ENCODE measurements at places on chromosomes 13 and 19.

- no peak for DNase-seq
These were observed 2.1 kb downstream of the POU4F1 start for GRCh38 chr13:78601124-78601873.

DNA sequence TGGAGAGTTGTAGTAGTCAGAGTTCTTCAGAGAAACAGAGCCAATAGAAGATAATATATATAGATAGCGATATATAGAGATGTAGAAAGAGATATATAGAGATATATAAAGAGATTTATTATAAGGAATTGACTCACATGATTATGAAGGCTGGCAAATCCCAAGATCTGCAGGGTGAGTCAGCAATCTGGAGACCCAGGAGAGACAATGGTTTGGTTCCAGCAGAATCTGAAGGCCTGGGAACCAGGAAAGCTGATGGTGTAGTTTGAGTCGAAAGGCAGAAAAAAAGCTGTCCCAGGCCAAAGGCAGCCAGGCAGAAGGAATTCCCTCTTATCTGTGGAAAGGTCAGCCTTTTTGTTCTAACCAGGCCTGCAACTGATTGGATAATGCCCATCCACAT lies 194.1 kb downstream of the NUFIP1 start:
- no peak for DNase-seq

- no peak for DNase-seq
These were observed 60.1 kb downstream of the PEPD start for GRCh38 chr19:33461256-33462111.

DNA sequence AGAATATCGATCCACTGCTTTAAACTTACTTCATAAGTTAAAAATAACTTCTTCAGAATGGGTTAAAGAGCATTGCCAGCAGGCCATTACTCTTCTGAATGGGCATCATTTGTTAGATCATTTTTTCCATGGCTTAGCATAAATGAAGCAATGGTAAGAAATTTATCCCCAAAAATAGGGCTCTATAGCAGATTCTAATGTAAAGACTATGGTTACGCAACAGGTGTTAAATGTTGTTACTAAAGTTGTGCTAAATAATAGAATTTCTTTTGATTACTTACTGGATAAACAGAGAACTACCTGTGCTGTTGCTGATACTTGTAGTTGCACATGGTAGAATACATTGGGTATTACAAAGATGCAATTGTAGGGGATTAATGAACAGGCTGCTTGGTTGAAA lies 15.9 kb upstream of the ZNF98 start:
- DNase-seq = no peak

DNA sequence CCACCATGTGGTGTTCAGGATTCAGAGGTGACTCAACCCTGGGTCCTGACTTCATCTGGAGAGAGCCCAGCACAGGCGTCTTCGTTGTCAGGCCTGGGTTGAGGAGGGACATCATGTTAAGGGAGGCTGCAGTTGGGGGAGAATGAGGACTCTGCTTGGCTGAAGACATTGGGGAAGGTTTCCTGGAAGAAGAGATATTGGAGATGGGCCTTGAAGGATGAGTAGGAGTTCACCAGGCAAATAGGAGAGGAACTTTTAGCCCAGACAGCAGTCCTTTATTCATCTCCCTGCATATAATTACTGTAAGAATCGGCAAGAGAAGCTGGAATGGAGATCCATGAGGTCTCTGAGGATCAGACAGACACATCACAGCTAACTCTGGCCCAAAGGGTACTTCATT lies 38.9 kb downstream of the VAV1 start:
- no peak for DNase-seq

- DNase-seq = no peak
These were observed 20.6 kb upstream of the CABP5 start for GRCh38 chr19:48064509-48064908.

DNA sequence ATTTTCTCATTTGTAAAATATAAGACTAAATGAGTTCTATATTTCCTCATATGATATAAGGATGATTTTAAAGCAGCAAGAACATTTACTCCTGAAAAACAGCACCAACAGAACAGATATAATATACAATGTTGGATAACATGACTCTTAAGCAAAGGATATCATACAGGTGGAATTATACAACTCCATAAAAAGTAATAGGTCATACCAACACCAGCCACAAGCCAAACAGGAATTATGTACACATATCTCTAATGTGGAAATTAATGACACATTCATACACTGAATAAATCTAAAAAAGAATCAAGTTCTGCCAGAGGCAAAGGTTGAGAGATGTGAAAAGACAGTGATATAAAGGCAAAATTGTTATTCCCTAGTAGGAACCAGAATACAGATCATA lies 25.9 kb downstream of the INTS6 start:
- no peak for DNase-seq

DNA sequence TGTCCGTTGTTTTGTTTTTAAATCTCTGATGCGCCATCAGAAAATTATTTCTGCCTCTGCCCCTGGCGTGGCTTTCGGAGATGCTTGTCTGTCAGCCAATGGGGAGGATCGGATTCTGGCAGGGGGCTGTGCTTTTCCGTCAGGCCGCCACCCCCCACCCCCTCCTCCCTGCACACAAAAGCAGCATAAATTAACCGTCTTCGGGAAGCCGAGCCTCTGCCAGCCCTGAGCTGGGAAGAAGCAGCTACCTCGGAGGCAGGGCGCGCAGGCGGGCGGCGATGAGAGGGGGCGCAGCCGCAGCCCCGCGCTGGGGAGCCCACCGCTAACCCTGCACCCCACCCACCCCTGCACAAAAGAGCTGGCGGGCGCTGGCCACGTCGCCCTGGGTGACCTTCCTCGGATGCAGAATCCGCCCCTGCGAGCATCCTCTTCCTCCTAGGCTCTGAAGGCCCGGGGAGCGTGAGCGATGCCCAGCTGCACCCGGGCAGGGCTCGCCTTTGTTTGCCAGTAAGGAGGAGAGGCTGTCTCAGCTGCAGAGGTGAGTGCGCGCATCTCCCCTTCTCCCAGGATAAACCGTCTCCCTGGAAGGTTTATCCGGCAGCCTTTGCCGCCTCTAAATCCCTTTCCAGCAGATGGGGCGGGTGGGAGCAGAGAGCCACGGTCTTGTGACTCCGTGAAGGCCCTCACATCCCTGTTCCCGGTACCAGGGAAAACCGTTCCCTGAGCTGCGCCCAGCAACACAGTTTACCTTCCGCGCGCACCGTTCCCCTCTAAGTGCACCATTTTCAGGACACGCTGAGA lies at the start of gene ATCAY:
Gene ATCAY (plus strand): TSS at position 215 of the 801 bp plus-strand sequence. CDS start 5,083 bp downstream, outside the sequence.
- no peak for DNase-seq

GRCh38 chr19:41998246-41999020 lies 4.4 kb upstream of the ATP1A3 start:
- DNase-seq = peak; percentile 45

GRCh38 chr19:18879579-18880373 lies 16.2 kb downstream of the CERS1 start:
- DNase-seq = no peak

DNA sequence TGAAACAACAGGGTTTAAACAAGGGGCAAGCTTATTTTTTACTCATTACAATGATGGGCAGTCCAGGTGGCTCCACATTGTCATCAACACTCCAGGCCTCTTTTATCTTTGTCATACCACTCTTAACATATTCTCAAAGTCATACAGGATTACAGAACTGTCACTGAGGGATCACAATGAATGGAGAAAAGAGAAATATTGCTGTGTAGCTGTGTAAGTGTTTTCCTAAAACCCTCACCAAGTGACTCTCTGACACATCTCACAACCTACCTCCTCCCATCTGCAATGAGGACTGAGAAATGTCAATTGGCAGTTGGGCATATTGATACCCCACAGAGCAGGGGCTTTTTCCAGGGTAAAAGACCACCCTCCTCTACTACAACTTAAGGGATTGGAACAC lies 562.1 kb downstream of the TBC1D4 start:
- no peak for DNase-seq

DNA sequence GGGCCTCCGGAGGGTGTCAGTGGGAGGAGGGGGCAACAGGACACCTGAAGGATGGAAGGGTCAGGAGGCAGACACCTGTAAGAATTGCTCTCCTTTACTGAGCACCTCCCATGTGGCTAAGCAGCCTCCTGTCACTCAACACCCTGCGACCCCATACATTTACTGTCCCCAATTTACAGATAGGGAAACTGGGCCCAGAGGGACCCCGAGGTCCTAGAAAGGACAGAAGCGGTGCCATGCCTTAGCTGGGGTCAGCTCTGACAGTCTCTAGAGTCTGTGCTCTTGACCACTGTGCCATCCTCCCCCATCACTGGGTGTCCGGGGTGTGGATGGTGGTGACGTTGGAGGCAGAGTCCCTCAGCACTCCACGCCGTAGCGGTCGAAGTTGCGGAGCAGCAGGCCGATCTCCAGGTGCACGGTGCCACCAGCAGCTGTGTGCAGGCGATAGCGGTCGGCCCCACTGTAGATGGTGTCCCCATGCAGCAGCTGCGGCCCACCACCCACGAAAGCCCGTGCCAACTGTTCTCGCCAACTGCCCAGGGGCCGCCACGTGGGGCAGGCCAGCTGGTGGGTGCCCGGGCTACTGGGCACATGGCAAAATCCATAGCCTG lies 726 bp upstream of the TGFB1 start:
- DNase-seq = no peak

- no peak for DNase-seq
These were observed 279.9 kb downstream of the SLITRK6 start for GRCh38 chr13:85519363-85519762.

- peak; percentile 52 for DNase-seq
These were observed at the start of gene TMEM272 for GRCh38 chr13:51844862-51845573. TSS of gene TMEM272 (minus strand) at chr13:51845177. CDS start at chr13:51838530, 6,647 bp downstream.

- DNase-seq = no peak
These were observed 26.2 kb downstream of the RAP2A start for GRCh38 chr13:97460004-97460775.

DNA sequence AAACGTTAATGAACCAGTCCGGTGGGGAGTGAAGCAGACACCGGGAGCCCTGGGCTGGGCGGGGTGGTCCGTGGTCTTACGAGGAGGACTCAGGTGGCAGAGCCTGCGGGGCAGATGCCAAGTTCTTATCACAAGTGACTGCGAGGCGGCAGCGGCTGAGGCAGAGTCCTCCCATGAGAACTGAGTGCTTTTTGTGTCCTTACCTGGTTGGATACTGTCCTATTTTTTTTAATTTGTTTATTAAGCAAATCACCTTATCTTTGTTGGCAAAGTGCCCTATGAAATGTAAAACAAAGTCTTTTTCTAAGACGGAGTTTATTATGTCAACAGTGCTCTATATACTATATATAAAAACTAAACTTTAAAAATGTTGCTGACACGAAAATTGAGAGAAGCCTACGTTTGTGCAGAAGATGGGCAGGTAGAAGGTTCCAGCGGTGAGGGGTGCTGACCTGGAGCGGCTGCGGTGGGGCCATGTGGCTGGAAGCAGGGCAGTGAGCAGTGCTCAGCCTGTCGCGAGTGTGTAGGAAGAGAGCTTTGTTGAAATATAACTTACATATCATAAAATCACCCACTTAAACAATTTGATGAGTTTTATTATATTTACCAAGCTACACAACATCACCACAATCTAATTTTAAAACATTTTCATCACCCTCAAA lies 82.2 kb downstream of the ATP11A start:
- DNase-seq = no peak

GRCh38 chr13:72698164-72698563 lies 29.3 kb downstream of the MZT1 start:
- no peak for DNase-seq

GRCh38 chr13:101917833-101918661 lies 465.6 kb downstream of the ITGBL1 start:
- DNase-seq = no peak

DNA sequence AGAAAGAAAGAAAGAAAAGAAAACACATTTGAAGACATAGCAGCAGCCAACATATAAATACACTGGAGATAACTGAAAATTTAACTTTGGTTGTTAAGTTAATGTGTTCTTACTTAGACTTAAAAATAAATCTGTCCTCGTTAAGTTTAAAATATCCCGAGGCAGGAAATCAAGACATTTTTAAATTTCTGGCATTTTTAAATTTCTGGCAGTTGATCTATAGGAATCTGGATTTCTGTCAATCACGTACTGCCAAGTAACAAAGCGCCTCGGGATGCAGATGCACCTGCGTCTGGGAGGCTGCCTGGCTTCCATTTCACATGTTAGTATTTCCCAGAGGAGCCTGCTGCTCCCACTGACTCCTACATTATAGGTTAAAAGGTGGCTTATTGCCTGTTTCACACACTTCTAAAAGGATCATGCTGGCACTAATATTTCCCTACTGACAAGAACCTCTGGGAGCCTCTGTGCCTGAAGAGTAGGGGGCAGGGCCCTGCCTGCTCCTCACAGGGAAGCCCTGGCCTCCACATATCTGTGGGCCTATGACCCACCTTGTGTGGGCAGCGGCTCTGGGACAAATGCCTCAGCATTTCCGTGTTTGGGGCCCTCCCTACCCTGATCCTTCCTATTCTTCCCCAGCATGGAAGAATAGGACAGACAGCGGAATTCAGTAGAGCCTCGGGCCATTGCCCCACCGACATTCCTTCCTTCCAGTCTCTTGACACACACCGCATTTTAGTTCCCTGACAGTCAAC lies 62.8 kb upstream of the ATP12A start:
- no peak for DNase-seq

DNA sequence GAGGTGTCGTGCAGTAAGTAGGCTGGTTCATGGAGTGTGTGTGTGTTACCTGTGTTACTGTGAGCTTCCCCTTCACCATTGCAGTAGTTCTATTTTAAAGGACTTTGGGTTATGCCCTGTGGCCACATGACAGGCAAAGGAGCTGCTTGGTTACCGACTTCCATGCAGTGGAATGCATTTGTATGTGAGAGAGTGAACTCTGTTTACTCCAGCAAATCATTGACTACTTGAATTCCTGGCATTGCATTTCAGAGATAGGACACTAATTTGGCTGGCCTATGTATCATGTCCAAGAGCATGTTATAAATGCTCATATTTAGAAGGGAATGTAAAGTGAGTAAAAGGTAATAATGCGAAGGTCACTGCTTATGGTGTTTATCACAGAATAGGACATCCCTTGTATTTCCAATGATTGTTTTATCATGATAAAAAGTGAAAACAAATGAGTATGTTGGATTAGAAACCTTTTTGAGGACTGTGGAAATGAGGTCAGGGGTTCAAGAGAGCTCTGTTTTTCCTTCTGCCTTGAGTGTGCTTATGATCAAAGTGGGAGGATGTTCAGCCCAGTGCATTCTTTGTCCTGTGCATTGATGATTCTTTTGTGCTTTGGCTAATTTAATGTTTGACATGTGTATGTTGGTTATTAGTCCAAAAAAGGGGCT lies 156.5 kb downstream of the LMO7 start:
- DNase-seq = no peak

DNA sequence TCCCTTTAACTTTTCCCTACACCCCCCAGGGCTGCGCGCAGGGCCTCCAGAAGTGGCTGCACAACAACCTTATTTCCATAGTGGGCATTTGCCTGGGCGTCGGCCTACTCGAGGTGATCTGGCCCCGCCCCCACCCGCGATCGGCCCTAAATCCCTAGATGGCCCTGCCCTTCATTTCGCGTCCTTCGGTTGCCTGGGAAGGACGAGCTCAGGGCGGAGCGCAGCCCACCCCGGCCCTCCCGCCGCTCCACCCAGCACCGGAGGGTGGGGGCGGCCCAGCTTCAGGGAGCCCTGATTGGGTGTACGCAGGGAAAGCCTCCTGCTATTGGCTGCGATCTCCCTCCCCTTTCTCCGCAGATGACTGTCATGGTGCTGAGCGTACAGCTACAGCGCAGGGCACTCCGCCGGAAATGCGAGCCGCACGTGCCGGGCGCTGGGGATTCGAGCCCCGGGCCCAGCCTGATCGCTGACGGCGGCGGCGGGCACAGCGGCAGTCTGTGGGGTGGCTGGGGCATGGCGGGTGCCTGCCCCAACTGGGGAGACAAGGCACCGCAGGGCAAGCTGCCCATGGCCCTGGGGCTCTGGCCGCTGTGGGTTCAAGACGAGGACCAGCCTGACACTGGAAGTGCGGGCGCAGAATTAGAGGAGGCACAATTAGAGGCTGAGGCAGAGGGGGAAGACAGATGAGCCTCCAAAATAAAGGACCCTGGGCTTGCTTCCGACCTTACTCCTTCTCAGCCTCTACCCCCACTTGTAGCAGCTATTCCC lies 4.3 kb downstream of the CD37 start:
- DNase-seq = no peak
